Hepatocyte (in vitro differentiated cells): ENCODE measurements at places on chromosomes 2 and 18. TPM values are rescaled to one million over a fixed set of nuclear protein-coding genes. Genes with fewer than 3 reads are reported as not detected.

SLC4A5 gene
- 0.36 and 1.5 TPM in 2 replicates for total RNA-seq

DYNAP gene
- total RNA-seq, result not detected in 2 replicates

DTYMK gene
- 18.9 and 20.7 TPM in 2 replicates for total RNA-seq

CCBE1 gene
- total RNA-seq, result 2.8 and 3.1 TPM in 2 replicates

GNAL gene
- 5.2 and 7.1 TPM in 2 replicates for total RNA-seq

ABCA12 gene
- 0.23 and 0.44 TPM in 2 replicates for total RNA-seq

IL1RN gene
- 3.1 and 4.3 TPM in 2 replicates for total RNA-seq

DYTN gene
- total RNA-seq, result not detected in 2 replicates

MZT2A gene
- 118 TPM in 2 replicates for total RNA-seq

LOXL3 gene
- total RNA-seq, result 13.3 and 13.6 TPM in 2 replicates

HS1BP3 gene
- total RNA-seq, result 25.8 and 26.8 TPM in 2 replicates

SPP2 gene
- 75.5 and 78.5 TPM in 2 replicates for total RNA-seq

MARCHF4 gene
- 0.13 TPM in 1 of 2 replicates, not detected in the other for total RNA-seq

FLACC1 gene
- total RNA-seq, result 0.80 and 1.2 TPM in 2 replicates

RIT2 gene
- total RNA-seq, result not detected in 2 replicates

TUBA4B gene
- 0.13 TPM in 1 of 2 replicates, not detected in the other for total RNA-seq

ERBB4 gene
- total RNA-seq, result 2.4 and 3.9 TPM in 2 replicates

NTSR2 gene
- total RNA-seq, result not detected in 2 replicates

TMEM17 gene
- 3.6 and 4.3 TPM in 2 replicates for total RNA-seq

M1AP gene
- 0.70 and 1.0 TPM in 2 replicates for total RNA-seq

KCNS3 gene
- 4.8 and 5.1 TPM in 2 replicates for total RNA-seq
